ENCODE measurements at places on chromosomes 5 and 9. TPM values are rescaled to one million over a fixed set of nuclear protein-coding genes. Genes with fewer than 3 reads are reported as not detected.

GRCh38 chr9:108316066-108316465, 539.7 kb downstream of the ACTL7B start:
- no peak for DNase-seq

DNA sequence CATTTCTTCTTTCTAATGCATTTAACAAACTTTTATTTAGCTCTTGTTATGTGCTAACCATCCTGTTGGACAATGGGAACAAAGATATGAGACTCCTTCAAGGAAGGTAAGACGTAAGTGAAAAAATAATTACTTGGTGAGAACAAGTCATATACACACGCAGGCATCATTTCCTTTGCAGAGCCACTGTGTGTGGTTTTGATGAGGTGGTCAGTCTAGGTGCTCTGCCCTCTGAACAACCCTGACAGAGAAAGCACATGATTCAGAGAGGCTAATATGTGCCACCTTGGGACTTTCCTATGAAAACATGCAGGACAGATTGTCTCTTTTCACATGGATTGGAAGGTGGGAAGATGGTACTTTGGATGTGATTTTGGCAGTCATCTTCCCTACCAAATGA, 1162.5 kb upstream of the DMAC1 start:
- DNase-seq, result no peak

DNA sequence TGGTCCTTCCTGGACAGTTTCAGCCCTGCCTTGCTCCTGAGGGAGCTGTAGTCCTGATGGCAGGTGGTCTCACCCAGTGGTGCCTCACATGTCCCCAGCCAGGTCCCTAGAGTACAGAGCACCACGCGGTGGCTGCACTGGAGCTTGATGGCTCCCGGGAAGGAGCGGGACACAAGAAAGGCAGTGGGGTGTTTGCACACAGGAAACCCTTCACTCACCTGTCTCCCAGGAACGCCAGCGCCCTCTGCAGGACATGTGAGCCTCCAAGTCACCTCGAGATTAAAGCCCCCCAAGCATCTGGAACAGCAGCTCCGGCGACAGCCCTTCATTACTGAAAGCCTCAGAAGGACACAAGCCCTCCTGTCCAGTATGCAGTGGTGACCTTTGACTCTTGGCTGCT, 19.9 kb upstream of the TMEM250 start:
- no peak for DNase-seq

GRCh38 chr5:145667742-145668141, 167.4 kb downstream of the PRELID2 start:
- DNase-seq, result no peak

WDR38 gene
- not detected for total RNA-seq

All from MG63 (cell line).